ENCODE measurements at places on chromosomes 5 and 9. TPM values are rescaled to one million over a fixed set of nuclear protein-coding genes. Genes with fewer than 3 reads are reported as not detected.

Gene PPP3R2
- not detected for total RNA-seq

Gene MARVELD2
- total RNA-seq, result 0.22 TPM

Gene OR1J2
- not detected for total RNA-seq

Gene KIF27
- 1.7 TPM for total RNA-seq

Gene MARCOL
- total RNA-seq, result not detected

Gene ICE1
- total RNA-seq, result 33.8 TPM

Gene SLC6A19
- not detected for total RNA-seq

Gene GNAQ
- 25.9 TPM for total RNA-seq

Gene THBS4
- total RNA-seq, result 49.5 TPM

Gene LIFR
- total RNA-seq, result 233 TPM

Gene DBN1
- total RNA-seq, result 25.2 TPM

Gene FAF2
- 14.3 TPM for total RNA-seq

Gene ADGRV1
- not detected for total RNA-seq

Gene NMUR2
- not detected for total RNA-seq

Gene OR13C8
- not detected for total RNA-seq

Gene CDH9
- not detected for total RNA-seq

Gene PDGFRB
- total RNA-seq, result 55.7 TPM

Gene KIF20A
- total RNA-seq, result not detected

Gene SLC25A2
- not detected for total RNA-seq
